ENCODE measurements at places on chromosomes 12 and 14.

GRCh38 chr14:84323978-84324377, 1206.0 kb upstream of the FLRT2 start:
- DNase-seq, result no peak

DNA sequence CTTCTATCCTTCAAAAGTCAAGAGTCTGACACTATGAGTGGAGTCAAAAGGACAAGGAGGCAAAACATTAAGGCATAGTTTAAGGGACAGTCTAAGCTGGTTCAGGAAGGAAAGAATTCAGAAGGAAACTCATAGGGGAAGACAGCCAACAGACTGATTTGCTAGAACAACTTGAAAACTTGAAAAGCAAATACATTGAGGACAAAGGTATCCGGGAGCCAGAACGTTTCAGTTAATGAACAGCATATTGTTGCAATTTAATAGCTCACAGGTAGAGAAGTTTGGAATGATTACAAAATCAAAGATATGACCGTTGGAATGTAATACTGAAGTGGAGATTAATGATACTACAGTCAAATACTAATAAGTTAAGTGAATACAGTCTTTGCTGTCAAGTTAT, 312.8 kb upstream of the RPL10L start:
- DNase-seq, result no peak

GRCh38 chr12:28089338-28089737, 100.9 kb upstream of the CCDC91 start:
- no peak for DNase-seq

DNA sequence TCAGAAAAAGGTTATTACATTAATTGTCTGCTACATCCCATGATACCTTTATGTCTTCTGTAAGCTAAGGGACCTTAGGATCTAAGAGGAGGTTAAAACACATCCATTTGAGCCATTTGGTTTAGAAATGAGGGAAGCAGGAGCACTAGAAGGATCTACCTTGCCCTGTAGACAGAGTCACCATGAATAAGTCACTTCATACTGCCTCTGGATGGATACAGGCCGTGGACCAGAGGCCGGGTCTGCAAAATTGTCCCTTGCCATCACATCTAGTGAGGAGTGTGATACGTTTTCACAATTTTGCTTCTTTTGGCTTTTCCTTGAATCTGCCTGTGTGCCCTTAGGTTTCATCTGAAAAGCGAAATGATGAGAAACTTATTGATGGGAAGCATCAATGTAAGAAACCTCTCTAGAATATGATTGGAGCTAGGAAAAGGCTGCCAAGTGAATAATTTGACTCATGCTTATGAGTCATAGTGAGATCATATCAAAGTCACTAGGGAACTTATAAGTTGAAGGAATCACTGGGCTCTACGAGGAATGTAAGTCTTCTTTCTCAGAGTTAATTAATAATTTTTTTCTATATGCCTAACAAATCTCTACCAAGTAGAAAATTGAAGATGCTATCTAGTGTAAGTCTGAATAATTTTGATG, 10.8 kb downstream of the GLRX5 start:
- no peak for DNase-seq

DNA sequence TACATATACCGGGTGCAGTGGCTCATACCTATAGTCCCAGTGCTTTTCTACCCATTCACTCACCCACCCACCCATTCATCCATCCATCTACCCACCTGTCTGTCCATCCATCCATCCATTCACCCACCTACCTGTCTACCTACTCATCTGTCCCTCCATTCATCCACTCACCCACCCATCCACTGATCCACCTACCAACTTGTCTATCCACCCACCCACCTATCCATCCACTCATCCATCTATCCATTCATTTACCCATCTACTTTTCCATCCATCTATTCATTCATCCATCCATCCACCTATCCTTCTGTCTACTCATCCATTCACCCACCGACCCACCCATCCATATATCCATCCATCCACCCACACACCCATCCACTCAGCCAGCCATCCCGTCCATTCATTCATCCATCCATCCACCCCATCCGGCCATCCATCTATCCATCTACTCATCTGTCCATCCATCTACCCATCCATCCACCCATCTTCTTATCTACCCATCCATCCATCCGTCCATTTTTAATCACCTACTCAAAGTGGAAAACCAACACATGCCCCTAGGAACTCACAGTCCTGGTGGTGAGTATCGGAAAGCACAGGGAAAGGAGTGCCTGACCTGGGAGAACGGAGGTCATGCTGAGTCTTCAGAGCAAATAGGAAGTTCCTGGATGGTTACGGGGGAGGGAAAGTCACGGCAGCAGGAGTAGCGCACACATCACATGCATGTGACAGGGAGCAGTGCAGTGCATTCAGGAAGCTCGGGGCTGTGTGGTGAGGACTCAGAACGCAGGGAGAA, 20.0 kb downstream of the DDX51 start:
- no peak for DNase-seq

Measured in activated naive CD4-positive, alpha-beta T cell treated with Interleukin-2 at 50 U/mL for 16 hours (primary cell).